ENCODE measurements at places on chromosomes 7 and 10. TPM values are rescaled to one million over a fixed set of nuclear protein-coding genes. Genes with fewer than 3 reads are reported as not detected.

NRCAM gene
- 41.0 TPM for total RNA-seq

GRCh38 chr10:97607095-97607636, 17.6 kb downstream of the C10orf62 start:
- DNase-seq: no peak

GRCh38 chr7:55962014-55962413, 2.4 kb upstream of the NIPSNAP2 start:
- DNase-seq: no peak

- DNase-seq: no peak
Measured at GRCh38 chr7:22108151-22108845, 162.6 kb upstream of the CDCA7L start.

All from type B pancreatic cell (in vitro differentiated cells).